ENCODE measurements at places on chromosomes 6 and 20.

DNA sequence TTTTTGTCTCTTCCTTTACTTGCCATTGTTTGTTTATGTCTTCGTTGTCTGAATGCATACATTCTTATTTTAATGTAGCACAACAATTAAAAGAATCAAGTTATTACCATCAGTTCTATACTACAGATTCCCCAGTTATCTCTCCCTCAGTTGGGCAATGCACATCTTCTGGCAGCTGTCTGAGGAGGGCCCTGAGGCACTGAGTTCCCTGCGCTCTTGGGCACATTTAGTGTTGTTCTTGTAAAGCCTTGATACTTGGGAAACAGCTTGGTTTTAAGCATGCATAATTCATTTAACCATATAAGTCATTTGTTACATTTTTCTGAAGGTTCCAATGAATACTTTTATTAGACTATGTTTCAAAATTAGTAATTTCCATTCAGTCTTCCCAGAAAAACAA is 117.9 kb downstream of the C6orf118 start:
- DNase-seq = no peak

- no peak for DNase-seq
These were observed 1217.2 kb upstream of the GJE1 start for GRCh38 chr6:140915551-140915950.

DNA sequence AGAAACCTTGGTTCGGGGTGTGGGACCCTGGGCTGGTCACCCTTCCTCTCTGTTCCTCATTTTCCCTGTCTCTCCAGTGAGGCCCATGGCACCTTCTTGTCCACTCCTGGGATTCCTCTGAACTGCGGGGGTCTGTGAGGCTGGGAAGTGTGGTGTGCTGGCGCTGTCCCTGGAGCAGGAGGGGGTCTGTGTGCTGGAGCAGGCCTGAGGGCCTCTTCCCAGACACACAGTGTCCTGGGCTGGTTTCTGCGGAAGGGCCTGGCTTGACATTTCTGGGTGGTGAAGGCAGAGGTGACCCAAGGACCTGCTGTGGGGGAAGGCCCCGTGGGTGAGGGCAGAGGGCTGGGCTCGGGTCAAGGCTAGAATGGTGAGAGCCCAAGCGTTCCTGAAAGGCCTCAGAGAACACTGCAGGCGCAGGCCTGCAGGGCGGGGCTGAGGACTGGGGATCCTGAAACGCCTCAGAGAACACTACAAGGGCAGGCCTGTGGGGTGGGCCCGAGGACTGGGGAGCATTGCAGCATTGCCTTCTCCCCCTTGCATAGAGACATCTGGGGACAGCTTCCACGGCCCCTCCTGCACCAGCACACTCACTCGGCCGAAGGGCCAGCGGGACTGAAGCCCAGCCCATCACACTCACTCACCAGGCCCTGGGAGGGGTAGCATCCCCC is 10.6 kb upstream of the BAK1 start:
- no peak for DNase-seq

DNA sequence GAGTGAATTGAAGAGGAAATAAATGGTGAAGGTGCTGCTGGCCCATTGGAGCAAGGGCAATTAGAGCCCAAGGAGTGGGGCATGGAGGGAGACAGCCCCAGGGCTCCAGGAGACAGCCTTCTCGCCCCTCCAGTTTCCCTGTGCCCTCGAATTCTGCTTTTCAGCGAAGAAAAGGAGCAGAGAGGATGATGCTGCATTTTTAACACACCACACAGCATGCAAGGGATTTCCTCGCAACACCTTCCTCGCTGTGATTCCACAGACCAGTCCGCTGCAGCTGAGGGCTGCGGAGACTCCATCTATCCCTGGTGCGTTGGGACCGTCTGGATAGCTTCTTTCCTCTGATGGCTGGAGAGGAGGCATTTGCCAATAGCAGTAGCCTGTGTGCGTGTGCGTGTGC is 41.7 kb downstream of the PTCHD4 start:
- no peak for DNase-seq

GRCh38 chr20:44081476-44081875 is 105.5 kb downstream of the JPH2 start:
- DNase-seq = no peak

- peak; percentile 48 for DNase-seq
These were observed 47.4 kb downstream of the AIG1 start for GRCh38 chr6:143107911-143108761.

Data from stromal cell of bone marrow (primary cell).